Tibial nerve (tissue), 4 donors: ENCODE measurements at places on chromosomes 6 and 20.

GRCh38 chr20:41654884-41655283 is 36.7 kb upstream of the CHD6 start:
- no peak for DNase-seq

GRCh38 chr6:48315051-48315719 is 204.2 kb upstream of the PTCHD4 start:
- no peak for DNase-seq

DNA sequence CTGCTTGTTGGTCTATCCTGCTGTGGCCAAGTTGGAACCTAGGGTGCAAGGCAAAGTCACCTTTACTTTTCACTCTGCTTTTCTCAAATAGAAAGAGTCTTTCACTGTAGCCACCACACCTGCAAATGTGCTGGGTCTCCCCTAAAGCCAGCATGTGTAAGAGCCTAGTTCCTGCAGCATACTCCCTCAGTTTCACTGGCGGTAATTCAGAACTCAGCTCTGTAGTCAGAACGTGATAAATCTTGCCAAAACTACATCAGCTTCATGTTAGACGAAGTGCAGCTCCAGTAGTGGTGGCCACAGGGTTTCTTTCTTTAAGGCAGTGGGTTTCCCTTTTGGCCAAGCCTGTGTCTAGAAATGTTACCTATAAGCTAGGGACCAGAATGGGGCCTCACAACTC is 72.0 kb upstream of the HMGCLL1 start:
- no peak for DNase-seq

DNA sequence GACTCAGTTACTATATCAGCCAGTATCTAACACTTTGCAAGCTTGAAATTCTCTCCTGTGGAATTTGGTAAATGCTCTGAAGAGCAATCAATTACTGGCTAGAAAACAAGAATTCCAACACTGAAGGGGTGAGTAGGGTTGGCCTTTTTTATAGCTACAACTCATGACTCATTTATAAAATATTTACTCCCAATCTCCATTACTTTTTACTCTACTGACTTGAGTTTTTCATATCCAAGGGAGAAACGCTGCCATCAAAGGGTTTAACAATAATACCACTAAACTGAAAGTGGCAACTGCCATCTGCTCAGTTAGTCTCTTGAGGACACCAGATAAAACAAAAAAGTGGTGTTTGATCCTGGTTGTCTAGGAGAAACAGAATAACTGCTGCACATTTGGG is 203.1 kb downstream of the UBE3D start:
- no peak for DNase-seq
